ENCODE measurements at places on chromosomes 7 and 10.

DNA sequence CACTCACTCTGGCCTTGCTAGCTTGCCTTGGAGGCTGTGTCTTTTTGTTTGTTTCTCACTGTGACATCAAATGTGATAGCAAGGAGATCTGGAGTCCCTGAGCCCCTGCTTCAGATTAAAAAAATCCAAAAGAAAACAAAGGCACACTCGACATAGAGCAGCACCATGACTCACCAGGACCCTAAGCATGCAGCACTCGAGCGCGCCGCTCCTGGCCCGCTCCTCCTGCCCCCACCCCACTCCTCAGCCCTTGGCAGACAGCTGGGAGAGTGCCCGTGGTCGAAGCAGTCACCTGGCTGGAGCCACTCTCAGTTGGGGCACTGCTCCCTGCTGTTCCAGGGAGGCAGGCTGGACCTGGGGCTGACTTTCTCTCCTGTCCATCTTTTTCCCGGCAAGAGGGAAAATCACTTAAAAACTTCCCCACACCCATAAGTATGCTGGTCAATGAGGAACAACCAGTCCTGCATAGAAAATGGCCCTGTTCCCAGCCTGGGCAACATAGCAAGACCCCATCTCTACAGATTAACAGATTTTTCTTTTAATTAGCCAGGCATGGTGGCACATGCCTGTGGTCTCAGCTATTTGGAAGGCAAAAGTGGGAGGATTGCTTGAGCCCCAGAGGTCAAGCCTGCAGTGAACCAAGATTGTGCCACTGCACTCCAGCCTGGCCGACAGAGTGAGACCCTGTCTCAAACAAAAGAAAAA is 128.4 kb downstream of the PAXIP1 start:
- DNase-seq: no peak
- no peaks in the 10 kb centered on the region for H3K27me3 ChIP-seq
- H3K36me3 ChIP-seq: peaks cover 3% of the 10 kb centered on the region
- no peak overlapping the region for H3K27ac ChIP-seq

- no peaks in the 10 kb centered on the region for H3K36me3 ChIP-seq
- H3K27me3 ChIP-seq: no peaks in the 10 kb centered on the region
- H3K27ac ChIP-seq: no peak overlapping the region
- H3K4me3 ChIP-seq: no peak overlapping the region
- no peak for DNase-seq
- H3K4me1 ChIP-seq: no peaks in the 10 kb centered on the region
These were observed 49.7 kb downstream of the CDK1 start for GRCh38 chr10:60827791-60828488.

DNA sequence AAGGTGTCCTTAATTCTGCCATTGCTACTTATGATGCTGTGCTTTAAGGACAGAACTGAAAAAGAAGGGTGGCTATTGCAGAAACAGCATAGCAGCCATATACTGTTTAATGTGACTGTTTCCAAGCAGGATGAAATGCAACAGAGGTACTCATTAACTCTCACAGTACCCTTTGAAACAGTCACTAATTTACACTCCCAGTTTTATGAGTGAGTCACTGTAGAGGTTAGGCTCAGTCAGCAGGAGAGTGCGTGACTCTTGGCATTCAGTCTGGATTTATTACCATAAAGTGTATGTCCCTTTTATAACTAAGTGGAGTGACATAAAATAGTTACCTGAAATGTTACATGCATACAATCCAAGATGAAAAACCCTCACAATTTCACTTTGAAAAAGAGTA is 27.7 kb downstream of the ALDH18A1 start:
- H3K4me1 ChIP-seq: peaks cover 2% of the 10 kb centered on the region
- no peak overlapping the region for H3K4me3 ChIP-seq

DNA sequence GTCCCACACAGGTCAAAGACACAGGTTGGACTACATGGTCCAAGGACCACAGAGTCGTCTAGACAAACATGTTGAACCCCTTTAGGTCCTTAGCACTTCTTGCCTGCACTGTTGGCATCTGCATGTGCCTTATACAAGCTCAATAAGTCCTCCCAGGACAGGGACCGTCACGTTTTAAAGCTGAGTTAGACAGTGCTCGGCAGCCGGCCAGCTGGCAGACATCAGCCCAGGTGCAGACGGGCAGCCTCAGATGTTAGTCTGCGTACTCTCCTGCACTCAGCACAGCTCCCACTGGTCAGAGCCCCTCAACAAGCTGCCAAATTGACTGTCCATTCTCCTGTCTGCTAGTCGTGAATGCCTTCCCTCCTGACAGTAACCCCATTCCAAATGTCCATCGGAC is 34.9 kb downstream of the PARP12 start:
- no peaks in the 10 kb centered on the region for H3K27me3 ChIP-seq
- peaks cover 14% of the 10 kb centered on the region for H3K36me3 ChIP-seq
- DNase-seq: no peak

DNA sequence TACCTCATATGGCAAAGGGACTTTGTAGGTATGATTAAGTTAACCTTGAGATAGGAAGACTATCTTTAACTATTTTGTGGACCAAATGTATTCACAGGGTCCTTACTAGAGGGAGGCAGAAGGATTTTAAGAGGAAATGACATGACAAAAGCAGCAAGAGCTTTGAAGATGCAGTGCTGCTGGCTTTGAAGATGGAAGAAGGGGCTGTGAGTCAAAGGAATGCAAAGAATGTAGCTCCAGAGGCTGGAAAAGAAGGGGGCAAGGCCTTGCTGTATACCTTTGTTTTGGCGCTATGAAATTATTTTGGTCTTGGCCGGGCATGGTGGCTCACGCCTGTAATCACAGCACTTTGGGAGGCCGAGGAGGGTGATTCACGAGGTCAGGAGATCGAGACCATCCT is 3.2 kb upstream of the NRBF2 start:
- no peaks in the 10 kb centered on the region for H3K27me3 ChIP-seq
- no peak for DNase-seq
- no peaks in the 10 kb centered on the region for H3K36me3 ChIP-seq
- H3K27ac ChIP-seq: no peak overlapping the region

DNA sequence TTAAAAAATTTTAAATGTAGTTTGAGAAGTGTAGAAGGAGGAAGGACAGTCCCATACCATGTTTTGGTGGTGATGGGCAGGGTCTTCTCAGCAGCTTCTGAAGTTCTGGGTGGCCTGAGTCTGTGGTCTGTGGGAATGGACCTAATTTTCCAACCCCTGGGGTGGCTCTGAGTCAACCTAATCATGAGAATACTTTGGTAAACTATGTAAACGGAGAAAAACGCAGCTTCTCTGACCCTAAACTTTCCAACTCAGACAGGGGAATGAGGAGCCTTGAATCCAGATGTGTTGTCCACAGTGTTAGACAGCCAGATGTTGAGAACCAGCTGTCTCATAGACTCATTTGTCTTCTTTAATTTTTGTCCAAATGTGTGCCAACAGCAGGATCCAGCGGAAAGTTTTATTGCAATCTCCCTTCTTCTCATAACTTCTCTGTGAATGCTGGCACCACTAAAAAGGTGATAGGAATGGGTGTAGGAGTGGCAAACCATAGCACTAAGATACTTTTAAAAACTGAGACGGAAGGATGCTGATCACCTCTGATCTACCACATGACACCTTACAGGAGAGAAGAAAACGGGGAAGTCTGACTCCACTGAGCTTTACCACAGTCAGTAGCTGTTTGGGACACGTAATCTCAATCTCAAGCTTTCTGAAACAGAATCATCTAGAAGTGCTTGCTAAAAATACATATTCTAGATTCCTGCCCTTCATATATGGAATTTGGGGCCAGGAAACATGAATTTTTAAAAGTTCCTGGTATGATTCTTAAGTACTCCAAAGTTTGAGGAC is 90.5 kb upstream of the PHYHIPL start:
- H3K27ac ChIP-seq: no peak overlapping the region
- no peaks in the 10 kb centered on the region for H3K4me1 ChIP-seq
- H3K4me3 ChIP-seq: no peak overlapping the region

- H3K36me3 ChIP-seq: no peaks in the 10 kb centered on the region
- H3K27ac ChIP-seq: no peak overlapping the region
- no peaks in the 10 kb centered on the region for H3K4me1 ChIP-seq
- H3K4me3 ChIP-seq: no peak overlapping the region
- no peaks in the 10 kb centered on the region for H3K27me3 ChIP-seq
These were observed 340.1 kb downstream of the PHF14 start for GRCh38 chr7:11313801-11314200.

All from kidney (tissue), 22 donors.